Aorta (tissue), 5 donors: ENCODE measurements at places on chromosomes 2 and 18. TPM values are rescaled to one million over a fixed set of nuclear protein-coding genes. Genes with fewer than 3 reads are reported as not detected.

Gene ANKRD30B
- not detected for polyA plus RNA-seq

Gene LOXHD1
- polyA plus RNA-seq = not detected

Gene ANKRD36
- polyA plus RNA-seq = 8.4 TPM

Gene ANKRD36C
- 4.4 TPM for polyA plus RNA-seq

Gene ESPNL
- polyA plus RNA-seq = 0.20 TPM

Gene FOSL2
- 33.2 TPM for polyA plus RNA-seq
